Dorsolateral prefrontal cortex (tissue), 122 donors: ENCODE measurements at places on chromosomes 13 and 19.

- no peak for DNase-seq
Measured at GRCh38 chr13:26259634-26260033, 5.7 kb downstream of the CDK8 start.

- DNase-seq = no peak
Measured at GRCh38 chr13:87998081-87998480, 326.9 kb downstream of the SLITRK5 start.

GRCh38 chr13:96159725-96160124 lies 69.8 kb downstream of the HS6ST3 start:
- DNase-seq = no peak

GRCh38 chr19:41226053-41226873 lies 7.2 kb downstream of the AXL start:
- peak; percentile 16 for DNase-seq

DNA sequence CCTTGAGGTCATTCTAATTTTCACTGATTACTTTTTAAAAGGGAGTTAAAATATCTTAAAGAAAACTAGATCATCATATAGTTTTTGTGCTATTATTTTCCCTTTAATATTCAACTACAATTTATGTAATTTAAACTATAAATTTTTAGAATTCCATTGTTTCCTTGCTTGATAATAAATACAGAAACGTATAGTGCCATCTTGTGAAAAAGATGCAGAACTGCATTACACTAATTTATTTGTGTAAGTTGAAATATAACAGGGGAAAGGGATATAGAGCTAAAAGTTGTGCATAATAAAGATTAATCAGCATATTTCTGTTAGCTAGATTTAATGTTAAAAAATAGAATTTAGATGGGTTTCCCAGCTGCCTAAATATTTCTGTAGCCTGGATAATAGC lies 61.5 kb upstream of the TDRD3 start:
- no peak for DNase-seq
